ENCODE measurements at places on chromosomes 7 and 10. TPM values are rescaled to one million over a fixed set of nuclear protein-coding genes. Genes with fewer than 3 reads are reported as not detected.
A peak's percentile ranks its signal among the peaks of the same experiment; 100 is the strongest.

GRCh38 chr7:45649560-45650346 is 75.6 kb downstream of the ADCY1 start:
- DNase-seq, result no peak

Gene TSPAN33
- total RNA-seq, result 4.2 TPM

GRCh38 chr7:20354610-20355528 is 24.2 kb downstream of the ITGB8 start:
- DNase-seq, result no peak

DNA sequence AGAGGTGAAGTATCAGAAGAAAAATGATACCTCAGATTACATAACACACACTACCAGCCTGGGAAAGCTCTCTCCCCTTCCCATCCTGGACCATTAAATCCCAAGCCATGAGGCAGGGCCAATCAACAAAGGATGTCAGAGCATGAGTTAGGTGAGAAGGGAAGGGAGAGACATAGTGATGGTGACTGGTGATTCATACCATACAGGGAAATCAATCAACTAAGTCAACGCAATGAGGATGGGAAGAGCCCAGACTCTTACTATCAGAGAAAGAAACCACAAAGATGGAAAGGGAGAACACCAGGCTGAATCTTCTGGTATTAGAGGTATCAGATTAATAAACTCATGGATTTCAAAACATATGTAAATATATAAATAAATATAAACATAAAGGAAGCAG is 185.4 kb downstream of the KMT2E start:
- peak; percentile 37 for DNase-seq

GRCh38 chr7:36207451-36208291 is 54.6 kb downstream of the EEPD1 start:
- DNase-seq, result peak; percentile 96

Gene SFTPD
- total RNA-seq, result not detected

GRCh38 chr10:52066383-52066782 is 247.7 kb upstream of the DKK1 start:
- DNase-seq, result peak; percentile 12

GRCh38 chr7:29410996-29411395 is 152.6 kb upstream of the PRR15 start:
- DNase-seq, result no peak

Gene AS3MT
- 0.12 TPM for total RNA-seq

Measured in M059J (cell line).